Stimulated activated CD8-positive, alpha-beta memory T cell treated with anti-CD3 and anti-CD28 coated beads, Interleukin-2, amount 100 ng/mL, for 1 hour (primary cell): ENCODE measurements at places on chromosomes 3 and 15.

DNA sequence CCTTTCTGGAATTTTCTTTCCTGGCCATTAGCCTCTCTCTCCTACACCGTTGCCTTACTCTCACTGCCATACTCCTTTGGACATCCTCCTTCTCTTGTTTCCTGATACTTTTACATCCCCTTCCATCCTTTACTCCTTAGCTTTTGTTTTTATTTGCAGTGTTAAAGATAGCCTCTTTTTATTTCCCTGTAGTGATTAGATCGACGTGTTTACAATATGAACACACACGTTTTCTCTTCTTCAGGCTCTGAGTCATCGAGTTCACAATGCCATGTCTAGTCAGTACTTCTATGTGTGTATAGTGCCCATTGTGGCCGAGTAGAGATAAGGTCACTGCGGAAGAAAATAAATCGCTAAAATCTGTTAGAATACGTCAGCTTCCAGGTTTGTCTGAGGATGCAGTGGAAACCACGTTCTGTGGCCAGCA, 208.5 kb downstream of the LPP start:
- DNase-seq: no peak

DNA sequence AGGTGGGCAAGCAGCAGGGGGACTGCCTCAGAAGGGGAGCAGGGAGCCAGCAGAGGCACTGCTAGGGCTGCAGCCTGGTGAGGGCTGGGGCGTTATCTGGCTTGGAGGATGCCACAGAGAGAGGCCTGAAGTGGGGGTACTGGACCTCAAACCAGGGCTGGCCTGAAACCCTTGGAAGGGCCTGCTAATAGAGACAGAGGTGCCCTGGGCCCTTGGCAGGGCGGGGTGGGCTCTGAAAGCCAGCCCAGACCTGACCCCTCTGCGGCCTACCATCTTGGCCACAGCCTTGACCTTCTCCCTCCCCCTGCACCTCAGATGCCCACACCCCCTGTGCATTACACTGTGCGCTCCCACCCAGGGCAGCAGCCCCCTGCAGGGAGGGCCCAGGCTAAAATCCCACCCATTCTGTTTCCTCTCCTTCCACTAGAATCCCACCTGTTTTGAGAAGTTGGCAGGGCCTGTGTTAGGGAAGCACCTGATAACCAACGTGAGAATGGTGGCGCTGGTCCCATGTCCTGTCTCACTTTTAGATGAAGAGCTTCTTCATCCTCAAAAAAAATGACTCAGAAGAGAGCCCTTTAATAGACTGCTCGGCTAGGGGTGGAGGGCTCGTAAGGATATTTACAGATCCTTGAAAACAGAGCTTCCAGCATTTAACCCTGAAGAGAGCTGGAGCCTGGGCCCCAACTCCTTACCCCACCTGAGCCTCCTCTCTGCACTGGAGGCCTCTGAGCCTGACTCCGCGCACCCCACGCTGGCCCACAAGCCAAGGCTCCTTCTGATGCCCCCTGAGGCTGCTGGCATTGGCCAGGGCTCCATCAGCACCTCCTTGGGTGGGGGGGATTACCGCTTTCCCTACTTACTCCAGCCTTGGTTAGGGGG, 29.8 kb downstream of the LOXL1 start:
- DNase-seq: no peak

- no peak for DNase-seq
These were observed 157.1 kb upstream of the TMC3 start for GRCh38 chr15:81531109-81531592.

GRCh38 chr15:83018436-83018835, 7.0 kb upstream of the C15orf40 start:
- no peak for DNase-seq

GRCh38 chr15:101115393-101115785, 136.5 kb downstream of the CHSY1 start:
- no peak for DNase-seq

GRCh38 chr3:10557250-10557649, 51.9 kb upstream of the ATP2B2 start:
- no peak for DNase-seq

GRCh38 chr15:74540161-74540760, 759 bp upstream of the ARID3B start:
- no peak for DNase-seq

DNA sequence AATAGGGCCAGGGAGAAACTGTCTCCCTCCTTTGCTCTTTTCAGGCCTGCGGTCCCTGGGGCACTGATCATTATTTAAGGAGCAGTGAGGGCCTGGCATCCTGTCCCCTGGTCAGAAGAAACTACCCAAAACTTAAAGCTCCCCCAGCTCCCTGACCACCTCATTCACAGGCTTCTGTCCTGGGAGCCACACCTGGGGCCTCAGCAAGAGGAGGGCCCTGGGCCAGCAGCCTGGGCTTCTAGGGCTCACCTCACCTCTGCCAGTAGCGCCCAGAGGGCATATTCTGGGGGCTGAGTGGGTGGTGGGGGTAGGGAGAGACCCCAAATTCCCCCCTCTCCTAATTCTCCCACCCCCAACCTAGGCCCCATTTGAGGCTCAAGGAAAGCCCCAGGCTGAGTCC, 4.7 kb upstream of the GRM2 start:
- no peak for DNase-seq

- DNase-seq: no peak
These were observed 262.0 kb upstream of the UMPS start for GRCh38 chr3:124467980-124468902.

- DNase-seq: no peak
These were observed 115.6 kb upstream of the MLF1 start for GRCh38 chr3:158455406-158455805.

DNA sequence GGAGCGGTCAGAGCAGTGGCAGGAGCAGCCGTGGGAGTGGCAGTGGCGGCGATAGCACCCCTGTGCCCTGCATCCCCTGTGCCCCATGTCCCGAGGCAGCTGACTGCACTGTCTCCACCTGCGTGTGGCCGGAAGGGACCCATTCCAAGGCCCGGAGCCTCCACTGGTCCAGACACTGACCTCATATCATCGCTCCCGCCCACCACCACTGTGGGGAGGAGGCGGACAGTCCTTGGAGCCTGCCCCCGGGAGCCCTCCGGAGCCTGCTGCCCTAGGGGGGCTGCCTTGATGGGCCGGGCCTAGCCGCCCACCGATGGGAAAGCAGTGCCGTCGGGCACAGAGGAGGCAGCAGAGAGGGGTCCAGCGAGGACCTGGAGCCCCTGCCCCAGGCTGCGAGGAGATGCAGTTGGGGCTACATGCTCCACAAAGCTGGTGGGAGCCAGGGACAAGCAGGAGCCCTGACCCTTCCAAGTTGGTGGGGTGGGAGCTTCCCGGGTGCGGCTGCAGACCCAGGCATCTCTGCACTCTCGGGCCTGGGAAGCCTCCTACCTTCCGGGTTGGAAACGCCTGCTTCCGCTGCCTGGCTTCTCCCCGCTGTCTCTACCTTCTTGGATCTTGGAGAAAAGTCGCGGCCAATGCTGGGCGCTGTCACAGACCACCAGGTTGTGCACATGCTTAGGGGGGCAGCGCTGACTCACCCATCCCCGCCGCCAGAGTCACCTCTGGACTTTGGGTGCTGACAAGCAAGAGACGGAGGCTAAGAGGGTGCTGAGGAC, 283.2 kb upstream of the ROBO1 start:
- DNase-seq: no peak

GRCh38 chr3:45765958-45766357, 30.4 kb downstream of the SLC6A20 start:
- DNase-seq: no peak

GRCh38 chr3:27200721-27201489, 168.3 kb downstream of the NEK10 start:
- DNase-seq: no peak

DNA sequence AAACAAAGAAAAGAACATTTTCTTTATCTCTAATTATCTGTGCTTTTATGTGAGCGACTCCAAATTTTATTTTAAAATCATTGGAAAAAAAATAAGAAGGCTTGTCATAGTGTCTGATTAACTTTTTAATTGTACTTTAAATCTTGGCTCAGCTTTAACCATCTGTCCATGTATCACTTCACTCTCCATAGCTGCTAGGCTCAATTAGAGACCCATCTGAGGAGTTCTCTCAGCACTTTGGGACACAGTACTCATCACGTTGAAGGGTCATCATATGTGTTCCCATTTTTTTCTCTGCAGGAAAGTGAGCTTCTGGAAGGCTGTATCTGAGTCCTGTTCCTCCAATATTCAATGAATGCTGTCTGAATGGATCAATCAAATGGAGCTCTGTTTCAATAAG, 908.5 kb upstream of the ROBO1 start:
- DNase-seq: no peak

DNA sequence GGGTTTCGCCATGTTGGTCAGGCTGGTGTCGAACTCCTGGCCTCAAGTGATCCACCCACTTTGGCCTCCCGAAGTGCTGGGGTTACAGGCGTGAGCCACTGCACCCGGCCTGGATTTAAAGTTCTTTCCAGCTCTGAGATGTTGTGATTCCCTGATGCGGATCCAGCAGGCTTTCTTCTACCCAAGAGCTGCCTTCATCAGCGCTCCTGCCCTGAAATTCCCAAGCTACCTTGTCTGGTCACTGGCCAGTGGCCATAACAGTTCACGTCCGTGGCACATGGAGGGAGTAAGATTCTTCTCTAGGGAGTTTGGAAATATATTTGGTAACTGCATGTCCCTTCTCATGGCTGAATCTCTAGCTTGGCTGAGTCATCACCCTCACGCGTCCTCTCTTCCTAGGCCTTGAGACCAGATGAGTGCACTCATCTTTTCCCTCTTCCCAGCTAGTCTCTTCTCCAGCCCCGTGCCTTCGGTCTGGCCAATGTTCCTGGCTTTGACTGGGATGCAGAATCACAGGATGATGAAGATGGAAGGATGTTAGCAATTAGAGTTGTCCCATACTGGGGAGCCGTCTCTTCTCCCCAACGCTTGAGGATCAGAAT, 29.8 kb upstream of the APOD start:
- no peak for DNase-seq

DNA sequence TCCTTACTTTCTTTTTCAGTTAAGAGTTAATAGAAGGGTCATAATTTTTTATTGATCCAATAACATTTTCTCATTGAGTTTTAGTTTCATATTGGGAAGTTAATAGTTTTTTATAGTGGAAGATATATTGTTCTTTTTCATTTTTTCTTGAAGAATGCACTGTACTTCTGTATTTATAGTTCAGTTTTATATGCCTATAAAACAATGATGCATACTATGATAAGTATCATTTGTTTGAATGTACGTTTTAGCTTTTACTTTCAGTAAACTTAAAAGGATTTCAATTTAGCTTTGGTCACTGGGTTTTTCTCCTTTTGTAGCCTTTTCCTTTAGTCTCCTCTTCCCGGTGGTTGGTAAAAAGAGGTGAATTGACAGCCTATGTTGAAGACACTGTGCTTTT, 98.8 kb downstream of the DHX36 start:
- DNase-seq: no peak

DNA sequence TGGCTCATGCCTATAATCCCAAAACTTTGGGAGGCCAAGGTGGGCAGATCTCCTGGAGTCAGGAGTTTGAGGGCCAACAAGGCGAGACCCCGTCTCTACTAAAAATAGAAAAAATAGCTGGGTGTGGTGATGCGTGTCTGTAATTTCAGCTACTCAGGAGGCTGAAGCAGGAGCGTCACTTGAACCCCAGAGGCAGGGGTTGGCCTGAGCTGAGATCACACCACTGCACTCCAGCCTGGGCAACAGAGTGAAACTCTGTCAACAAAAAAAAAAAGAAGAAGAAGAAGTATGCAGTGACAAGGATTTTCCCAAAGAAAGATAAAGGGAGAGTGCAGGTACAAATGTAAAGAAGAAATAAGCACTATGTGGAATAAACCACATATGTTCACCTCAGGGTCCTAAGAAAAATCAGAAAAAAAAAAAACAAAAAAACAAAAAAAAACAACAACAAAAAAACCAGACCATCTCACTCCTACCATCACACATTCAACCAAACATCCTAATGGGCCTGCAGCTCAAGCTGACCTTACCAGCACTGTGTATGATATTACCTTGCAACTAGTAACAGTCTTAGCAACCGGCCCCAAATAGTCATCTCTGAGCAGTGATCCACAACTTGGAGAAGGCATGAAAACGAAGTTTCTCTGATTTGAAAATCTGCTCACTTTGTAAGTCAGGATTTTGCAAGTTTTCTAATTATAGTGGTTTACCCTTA, 296.7 kb upstream of the PROK2 start:
- no peak for DNase-seq

DNA sequence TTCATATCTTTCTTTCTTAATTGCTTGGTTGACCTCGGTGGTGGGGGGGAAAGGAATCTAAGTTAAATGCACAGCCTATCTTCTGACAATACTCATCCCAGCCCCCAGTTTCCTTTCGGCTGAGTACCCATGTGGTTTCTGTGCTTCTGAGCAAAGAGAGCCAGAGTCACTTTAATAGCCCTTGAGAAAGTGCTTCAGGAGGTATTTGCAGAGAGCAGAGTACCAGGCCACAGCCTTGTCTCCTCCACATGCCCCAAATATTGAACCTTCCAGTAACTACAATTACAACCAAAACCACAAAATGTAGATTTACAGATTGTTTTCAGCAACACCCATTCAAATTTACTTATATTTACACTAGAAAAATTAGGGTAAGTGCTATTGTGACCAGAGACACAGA, 647.4 kb downstream of the NR2F2 start:
- no peak for DNase-seq

DNA sequence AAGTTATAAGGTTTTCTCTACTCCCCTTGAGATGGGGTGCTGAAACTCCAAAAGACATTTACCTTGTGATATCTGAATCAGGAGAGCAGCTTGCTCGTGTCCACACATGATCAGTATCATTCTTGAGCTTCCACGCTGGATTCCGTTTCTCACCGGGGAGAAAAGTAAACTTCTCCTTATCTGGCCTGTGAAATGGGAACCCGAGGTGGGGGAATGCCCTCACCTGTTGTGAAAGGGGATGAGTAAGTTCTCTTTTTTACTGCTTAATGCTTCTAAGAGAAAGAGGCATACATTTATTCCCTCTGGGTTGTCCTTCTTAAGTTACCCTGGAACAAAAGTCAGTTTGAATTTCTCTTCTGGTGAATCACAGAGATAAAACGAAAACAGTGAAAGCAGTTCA, 440.5 kb upstream of the ADAMTS9 start:
- DNase-seq: no peak

DNA sequence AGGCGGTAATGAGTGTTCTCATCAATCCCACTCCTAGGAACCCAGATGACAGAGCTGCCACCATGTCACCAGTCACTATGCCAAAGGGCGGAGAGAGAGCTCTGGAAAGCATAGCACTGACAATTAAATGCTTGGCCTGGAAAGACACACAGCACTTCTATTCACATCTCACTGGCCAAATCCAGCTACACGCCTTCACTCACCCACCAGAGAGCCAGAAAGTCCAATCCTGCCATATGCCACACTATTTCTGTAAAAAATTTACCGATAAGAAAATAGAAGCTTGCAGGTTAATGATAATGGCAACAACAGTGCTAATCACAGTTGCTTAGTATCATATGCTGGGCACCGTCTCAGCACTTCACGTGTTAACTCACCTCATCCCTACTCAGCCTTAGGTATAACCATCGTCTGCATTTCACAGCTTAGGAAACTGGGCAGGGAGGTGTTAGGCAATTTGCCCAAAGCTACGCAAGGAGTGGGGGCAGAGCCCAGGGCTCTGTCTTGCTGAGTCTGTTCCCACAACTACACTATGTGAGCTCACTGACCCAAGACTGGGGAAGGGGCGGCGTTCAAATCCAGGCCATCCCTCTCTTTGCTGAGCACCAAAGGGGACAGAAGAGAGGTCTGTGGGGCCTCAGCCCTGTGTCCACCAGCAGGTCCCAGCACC, 16.5 kb downstream of the KLHL25 start:
- DNase-seq: no peak

GRCh38 chr15:52673312-52673711, 5.9 kb downstream of the ATOSA start:
- no peak for DNase-seq
